K562 (cell line): ENCODE measurements at places on chromosomes 2 and 18.

GRCh38 chr2:129462349-129462748 is 517.1 kb upstream of the RAB6C start:
- DNase-seq: no peak

DNA sequence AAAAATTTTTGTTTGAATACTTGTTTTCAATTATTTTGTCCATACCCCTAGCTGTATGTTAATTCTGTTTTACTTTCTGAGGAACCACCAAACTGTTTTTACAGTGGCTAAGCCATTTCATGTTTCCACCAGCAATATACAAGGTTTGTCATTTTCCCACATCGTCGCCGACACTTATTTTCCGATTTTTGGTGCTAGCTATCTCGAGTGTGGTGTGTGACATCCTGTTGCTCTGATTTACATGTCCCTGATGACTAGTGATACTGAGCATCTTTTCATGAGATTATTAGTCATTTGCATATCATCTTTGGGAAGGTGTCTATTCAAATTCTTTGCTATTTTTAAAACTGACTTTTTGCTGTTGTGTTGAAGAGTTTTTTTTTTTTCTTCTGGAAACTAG is 7.2 kb upstream of the GPC1 start:
- no peak for DNase-seq

DNA sequence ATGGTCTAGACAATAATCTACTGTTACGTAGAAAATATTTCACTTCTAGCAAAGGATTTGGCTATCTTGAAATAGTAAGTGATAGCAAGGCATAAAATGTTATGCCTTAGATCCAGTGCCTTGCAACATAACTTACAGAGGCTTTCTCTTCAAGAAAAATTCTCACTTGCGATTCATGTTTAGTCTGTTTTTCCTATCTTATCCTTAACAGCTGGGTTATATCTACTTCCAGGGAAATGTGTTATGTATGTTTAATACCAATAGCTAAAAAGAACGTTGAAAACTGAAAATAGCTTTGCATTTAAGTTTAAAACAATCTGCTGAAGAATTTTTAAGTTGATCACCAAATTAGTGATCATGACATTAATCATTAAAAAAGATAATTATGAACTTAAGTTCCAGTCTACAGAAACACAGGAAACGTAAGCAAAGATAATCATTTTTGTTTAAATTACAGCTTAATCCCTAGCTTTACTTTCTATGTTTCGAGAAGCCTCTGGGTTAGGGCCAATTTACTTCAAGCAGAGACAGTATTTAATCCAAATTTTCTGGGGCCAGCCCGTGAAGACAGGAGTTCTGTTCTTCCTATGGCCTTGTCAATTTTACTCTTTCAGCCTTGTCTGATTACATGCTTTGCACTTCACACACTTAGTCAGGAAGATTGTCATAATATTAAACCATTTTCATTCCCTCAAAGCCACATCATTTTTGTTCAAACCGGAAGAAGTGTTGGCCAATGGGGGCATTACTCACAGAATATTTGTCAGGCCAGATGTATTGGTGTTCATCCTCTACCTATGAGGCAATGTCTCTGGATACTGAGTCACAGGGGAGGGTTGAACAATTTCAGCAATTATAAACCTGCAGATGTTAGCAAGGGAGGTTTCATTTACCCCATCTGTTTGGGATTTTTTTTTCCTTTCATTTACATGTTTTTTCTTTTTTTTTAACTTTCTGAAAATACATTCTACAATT is 1132.9 kb upstream of the ZEB2 start:
- DNase-seq: no peak

- no peak for DNase-seq
Measured at GRCh38 chr18:49169037-49169521, 218.3 kb upstream of the SMAD7 start.

- no peak for DNase-seq
Measured at GRCh38 chr2:86791573-86791972, 860 bp upstream of the CD8A start.

GRCh38 chr2:217067787-217068186 is 207.9 kb upstream of the TNP1 start:
- no peak for DNase-seq
